Heart left ventricle (tissue), 16 donors: ENCODE measurements at places on chromosomes 6 and 20.

GRCh38 chr6:128161839-128162238, 261.0 kb upstream of the THEMIS start:
- H3K4me1 ChIP-seq, result no peaks in the 10 kb centered on the region
- no peaks in the 10 kb centered on the region for H3K27me3 ChIP-seq
- H3K27ac ChIP-seq, result no peak overlapping the region

- no peaks in the 10 kb centered on the region for H3K36me3 ChIP-seq
- no peaks in the 10 kb centered on the region for H3K4me1 ChIP-seq
- H3K27me3 ChIP-seq, result peaks cover 6% of the 10 kb centered on the region
Measured at GRCh38 chr20:4443016-4443415, 278.7 kb upstream of the PRND start.

DNA sequence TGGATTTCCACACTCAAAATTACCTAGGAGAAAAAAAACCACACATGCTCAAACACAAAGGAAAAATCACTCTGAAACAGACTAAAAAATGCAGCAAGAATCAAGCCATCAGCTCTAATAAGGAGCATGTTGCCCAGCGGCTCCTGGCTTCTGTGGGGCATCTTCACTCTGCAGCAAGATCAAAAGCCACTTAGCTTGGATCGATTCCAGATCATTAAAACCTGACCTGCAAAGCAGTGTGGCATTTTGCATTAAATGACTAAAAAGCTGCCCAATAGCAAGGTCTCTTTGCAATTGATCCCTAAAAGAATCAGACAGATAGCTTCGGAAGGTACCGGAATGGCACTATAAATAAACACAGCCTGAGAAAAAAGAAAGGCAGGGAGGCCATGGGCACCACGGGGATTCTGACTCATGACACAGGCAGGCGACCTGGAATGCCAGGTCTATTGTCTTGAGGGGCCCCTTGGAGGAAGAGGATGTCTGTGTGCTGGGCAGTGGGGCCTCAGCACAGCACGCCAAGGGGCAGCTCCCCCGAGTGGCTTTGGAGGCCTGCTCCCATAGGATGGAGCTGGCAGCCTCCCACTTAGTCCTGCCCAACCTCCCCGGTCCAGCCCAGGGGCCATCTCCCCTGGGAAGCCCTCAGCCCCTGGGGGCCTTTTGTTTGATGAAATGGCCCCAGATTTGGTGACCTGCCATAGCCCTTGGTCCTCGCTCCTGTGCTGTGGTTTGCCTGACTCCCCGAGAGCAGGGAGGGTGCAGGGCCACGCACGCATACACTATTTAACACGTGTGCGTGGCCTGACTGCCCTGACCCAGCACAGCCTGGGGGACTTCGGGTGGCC, 7.6 kb downstream of the LEMD2 start:
- peaks cover 99% of the 10 kb centered on the region for H3K36me3 ChIP-seq
- H3K27me3 ChIP-seq, result no peaks in the 10 kb centered on the region
- no peak overlapping the region for H3K4me3 ChIP-seq
- peaks cover 55% of the 10 kb centered on the region for H3K4me1 ChIP-seq
- H3K27ac ChIP-seq, result no peak overlapping the region
- DNase-seq, result no peak

- DNase-seq, result no peak
- no peaks in the 10 kb centered on the region for H3K4me1 ChIP-seq
- H3K36me3 ChIP-seq, result no peaks in the 10 kb centered on the region
- H3K27me3 ChIP-seq, result peaks cover 4% of the 10 kb centered on the region
- no peak overlapping the region for H3K27ac ChIP-seq
Measured at GRCh38 chr6:41643899-41644269, 5.6 kb downstream of the MDFI start.

DNA sequence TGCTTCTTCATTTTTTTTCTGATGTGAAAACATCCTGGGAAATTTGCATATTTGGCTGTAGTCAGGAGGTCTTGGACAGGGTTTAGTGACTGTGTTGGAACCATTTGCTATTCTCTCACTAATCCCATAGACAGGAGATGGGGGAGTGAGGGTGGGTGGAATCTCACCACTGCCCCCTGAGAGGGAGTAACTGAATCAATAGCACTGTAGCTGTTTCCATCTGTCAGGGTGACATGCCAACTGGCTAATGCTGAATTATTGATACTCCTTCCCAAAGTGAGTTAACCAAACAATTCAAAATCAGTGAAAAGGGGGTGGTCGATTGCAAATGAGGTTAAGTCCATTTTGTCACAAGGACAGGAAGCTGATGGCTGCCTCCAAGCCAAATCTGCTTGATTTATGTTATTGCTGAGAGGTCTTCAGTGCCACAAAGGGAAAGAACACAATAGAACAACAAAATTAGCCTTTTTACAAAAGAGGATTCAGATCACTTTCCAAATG, 55.1 kb upstream of the B3GAT2 start:
- H3K4me3 ChIP-seq, result no peak overlapping the region
- no peak overlapping the region for H3K27ac ChIP-seq
- no peaks in the 10 kb centered on the region for H3K27me3 ChIP-seq
- H3K4me1 ChIP-seq, result no peaks in the 10 kb centered on the region
- no peak for DNase-seq

DNA sequence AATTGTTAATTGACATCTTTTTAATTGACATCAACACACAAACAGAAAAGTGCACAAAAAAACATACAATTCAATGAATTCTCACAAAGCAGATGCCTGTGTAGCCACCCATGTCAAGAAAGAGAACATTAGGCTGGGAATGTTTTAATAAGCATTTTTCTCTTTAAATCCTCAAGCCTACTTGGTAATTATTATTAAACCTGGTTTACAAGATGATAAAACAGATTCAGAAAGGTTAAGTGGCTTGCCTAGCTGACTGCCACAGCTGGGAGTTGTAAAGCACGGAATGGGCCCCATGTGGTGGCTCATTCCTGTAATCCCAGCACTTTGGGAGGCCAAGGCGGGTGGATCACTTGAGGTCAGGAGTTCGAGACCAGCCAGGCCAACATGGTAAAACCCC, 90.0 kb upstream of the AKAP12 start:
- H3K4me3 ChIP-seq, result no peak overlapping the region
- H3K27ac ChIP-seq, result no peak overlapping the region
- no peaks in the 10 kb centered on the region for H3K27me3 ChIP-seq

DNA sequence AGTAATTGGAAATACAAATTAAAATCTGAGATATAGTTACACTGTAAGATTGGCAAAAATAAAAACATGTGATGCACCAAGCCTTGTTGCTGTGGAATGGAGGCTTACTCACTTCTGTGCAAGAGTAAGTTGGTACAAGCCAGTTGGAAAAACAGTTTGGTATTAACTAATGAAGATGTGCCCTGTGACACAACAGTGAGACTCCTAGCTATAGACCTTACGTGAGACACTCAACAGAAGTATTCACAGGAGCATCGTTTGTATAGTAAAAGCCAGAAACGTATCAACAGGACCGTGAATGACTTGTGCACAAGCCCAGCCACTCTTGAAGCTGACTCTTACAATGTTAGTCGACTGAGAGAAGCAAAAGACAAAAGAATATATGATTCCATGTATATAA, 14.6 kb downstream of the NAA20 start:
- no peaks in the 10 kb centered on the region for H3K27me3 ChIP-seq
- no peak for DNase-seq
- H3K4me3 ChIP-seq, result no peak overlapping the region

GRCh38 chr6:129183187-129183591, 300.3 kb downstream of the LAMA2 start:
- peaks cover 4% of the 10 kb centered on the region for H3K4me1 ChIP-seq
- no peak for DNase-seq
- no peak overlapping the region for H3K4me3 ChIP-seq
- H3K27ac ChIP-seq, result no peak overlapping the region
- no peaks in the 10 kb centered on the region for H3K27me3 ChIP-seq

DNA sequence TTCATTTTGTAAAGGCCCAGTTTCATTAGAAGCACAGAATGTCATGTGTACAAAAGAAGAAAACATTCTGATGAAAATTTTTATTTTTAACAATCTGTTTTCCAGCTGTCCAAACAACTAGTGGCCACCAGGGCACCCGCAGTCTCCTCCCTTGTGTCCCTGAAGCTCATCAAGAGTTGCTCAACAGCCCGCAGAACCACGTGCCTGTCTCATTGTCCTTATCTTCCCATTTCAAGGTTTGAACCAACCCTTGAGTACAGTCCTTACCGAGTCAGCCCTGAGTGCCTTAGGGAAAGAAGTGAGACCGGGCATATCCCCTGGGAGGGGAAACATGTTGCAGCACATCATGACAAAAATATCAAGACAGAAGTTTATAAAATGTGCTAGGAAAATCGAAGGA, 15.9 kb upstream of the ZNF133 start:
- H3K4me1 ChIP-seq, result no peaks in the 10 kb centered on the region
- no peaks in the 10 kb centered on the region for H3K36me3 ChIP-seq
- H3K4me3 ChIP-seq, result no peak overlapping the region
- DNase-seq, result no peak

DNA sequence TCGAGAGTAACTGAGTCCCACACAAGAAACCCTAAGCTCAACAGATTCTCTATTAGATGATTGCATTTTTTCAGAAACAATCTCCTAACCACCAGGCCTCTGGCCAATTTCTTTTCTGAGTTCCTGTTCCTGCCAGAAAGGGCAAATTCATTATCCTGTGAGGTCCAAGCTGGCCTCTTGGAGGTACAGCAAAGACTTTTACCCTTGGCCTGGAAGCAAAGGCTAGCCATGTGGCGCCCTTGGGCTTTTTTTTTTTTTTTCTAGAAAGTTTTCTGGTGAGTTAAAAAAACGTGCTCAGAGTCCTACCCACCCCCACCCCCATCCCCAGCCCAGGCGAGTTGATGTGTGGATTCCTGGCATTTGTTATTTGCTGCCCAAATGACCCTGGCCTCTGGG, 59.0 kb upstream of the EEF1A1 start:
- peaks cover 25% of the 10 kb centered on the region for H3K4me1 ChIP-seq
- no peaks in the 10 kb centered on the region for H3K36me3 ChIP-seq
- DNase-seq, result peak; percentile 27
- H3K4me3 ChIP-seq, result no peak overlapping the region

DNA sequence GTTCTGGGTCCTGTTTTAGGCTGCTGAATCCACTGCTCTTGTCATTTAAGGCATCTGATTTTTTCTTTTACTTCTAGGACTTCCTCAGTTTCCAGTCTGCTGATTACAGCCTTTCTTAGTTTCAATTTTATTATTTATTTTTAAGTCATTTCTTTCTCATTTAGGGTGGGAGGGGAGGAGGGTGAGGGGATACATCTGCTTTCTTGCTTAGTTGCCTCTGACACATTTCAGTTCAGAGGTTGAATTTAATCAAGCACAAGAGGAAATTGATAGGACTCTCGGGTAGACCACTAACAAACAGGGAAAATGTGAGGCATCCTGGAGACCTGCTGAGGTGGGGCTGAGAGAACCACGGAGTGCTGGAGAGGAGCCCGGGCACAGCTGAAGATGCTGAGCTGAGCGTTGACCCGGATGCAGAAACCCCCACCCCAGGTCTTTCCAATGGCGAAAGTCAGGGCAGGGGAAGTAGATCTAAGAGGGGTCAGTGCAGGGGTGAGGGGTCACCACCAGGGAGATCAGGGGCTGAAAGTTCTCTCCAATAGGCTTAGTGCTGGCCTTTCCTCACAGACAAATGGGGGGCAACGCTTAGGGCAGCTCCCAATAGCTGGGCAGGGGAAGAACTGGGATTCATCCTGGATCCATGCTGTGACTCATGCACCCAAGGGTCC, 7.6 kb upstream of the TREML2 start:
- DNase-seq, result no peak
- H3K27me3 ChIP-seq, result peaks cover 16% of the 10 kb centered on the region
- no peaks in the 10 kb centered on the region for H3K4me1 ChIP-seq
- no peak overlapping the region for H3K27ac ChIP-seq

DNA sequence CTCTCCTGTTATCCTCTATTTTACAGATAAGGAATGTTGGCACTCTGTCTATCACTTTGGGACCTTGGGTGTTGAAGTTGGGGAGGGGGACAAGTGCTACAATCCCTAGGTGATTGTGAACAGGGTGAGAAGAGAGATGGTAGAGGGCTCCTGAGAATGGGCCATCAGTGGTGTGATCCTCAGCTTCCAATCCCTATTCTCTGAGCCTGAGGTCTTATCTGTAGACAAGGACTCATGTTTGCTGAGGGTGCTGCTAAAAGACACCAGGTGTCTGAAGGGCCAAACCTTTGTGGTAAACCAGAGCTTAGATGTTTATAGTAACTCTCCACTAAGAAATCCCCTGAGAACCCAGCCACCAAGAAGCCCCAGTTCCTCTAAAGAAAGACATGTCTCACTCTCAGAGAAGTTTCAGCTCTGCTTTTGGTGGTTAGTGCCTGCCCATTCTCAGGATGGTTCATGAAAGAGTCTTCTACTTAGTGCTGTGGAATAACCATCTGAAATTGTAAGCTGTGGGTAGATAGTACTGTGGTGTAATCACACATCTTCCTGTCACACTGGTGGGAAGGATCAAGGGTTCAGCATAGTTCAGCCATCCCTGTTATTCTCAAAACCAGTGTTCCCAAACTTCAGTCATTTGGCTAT, 58.2 kb upstream of the IL20RA start:
- no peaks in the 10 kb centered on the region for H3K4me1 ChIP-seq
- H3K4me3 ChIP-seq, result no peak overlapping the region
- H3K27me3 ChIP-seq, result no peaks in the 10 kb centered on the region
- no peak overlapping the region for H3K27ac ChIP-seq

DNA sequence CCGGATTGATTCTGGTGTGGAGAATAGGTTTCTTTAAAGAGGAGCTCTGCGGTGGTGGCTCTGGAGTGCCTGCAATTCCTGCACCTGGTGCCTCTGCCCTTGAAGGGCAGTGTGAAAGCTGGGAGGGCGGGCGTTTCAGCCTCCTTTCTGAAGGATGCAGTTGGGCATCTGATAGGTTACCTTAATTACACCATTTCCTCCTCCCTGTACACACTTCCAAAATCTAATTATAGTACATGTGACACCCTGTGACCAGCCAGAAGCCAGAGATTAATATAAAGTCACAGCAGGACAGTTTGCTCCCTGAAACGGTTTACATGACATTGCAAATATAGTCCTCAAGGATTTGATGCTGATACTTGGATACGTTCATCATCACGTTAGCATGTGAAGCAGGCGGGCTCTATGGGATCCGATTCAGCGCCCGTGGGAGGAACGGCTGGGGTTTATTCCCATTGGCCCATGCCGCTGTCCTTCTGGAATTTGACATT, 548.2 kb downstream of the QKI start:
- H3K27me3 ChIP-seq, result no peaks in the 10 kb centered on the region
- peak; percentile 88 for DNase-seq
- no peak overlapping the region for H3K4me3 ChIP-seq
- peak overlapping the region; percentile 91 for H3K27ac ChIP-seq
- H3K4me1 ChIP-seq, result peaks cover 36% of the 10 kb centered on the region

DNA sequence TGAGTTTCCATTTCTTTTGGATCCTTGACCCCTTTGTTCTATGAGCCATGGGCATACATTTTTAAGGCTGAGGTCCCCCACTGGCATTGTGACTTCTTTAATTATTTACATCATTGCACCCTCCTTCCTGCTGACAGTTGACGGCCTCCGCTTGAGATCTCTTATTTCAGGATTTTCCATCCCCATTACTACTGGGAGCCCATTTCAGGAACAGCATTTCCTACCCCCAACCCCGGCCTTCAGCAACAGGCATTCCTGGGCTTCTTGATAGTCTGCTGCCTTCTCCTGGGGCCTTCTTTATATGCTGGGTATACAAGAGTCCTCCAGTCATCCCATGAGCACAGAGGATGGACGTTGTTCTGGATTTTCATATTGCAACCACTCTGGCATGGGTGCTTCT, 3.8 kb downstream of the ULBP1 start:
- no peak overlapping the region for H3K4me3 ChIP-seq
- peaks cover 15% of the 10 kb centered on the region for H3K4me1 ChIP-seq
- peaks cover 25% of the 10 kb centered on the region for H3K27me3 ChIP-seq
- H3K27ac ChIP-seq, result no peak overlapping the region
- no peak for DNase-seq
- no peaks in the 10 kb centered on the region for H3K36me3 ChIP-seq
